ENCODE measurements at places on chromosomes 1 and 21. TPM values are rescaled to one million over a fixed set of nuclear protein-coding genes. Genes with fewer than 3 reads are reported as not detected.

Gene ATP1B1
- total RNA-seq = 25.8 TPM

Gene OPRD1
- not detected for total RNA-seq

Gene KCTD3
- total RNA-seq = 24.5 TPM

Gene PLEKHN1
- 4.9 TPM for total RNA-seq

Gene PHACTR4
- total RNA-seq = 11.2 TPM

Gene KRTAP20-4
- total RNA-seq = not detected

Gene MROH9
- total RNA-seq = 0.43 TPM

Gene HPDL
- total RNA-seq = 0.86 TPM

Gene SPTA1
- not detected for total RNA-seq

Gene SFN
- 1.0 TPM for total RNA-seq

Gene CHRM3
- total RNA-seq = under 0.01 TPM

Gene LENEP
- total RNA-seq = 0.86 TPM
